Pancreas (tissue), 10 donors: ENCODE measurements at places on chromosomes 12 and 14.

GRCh38 chr12:27220055-27220987 lies 23.8 kb upstream of the STK38L start:
- no peak for DNase-seq

GRCh38 chr12:128111951-128112350 lies 155.0 kb upstream of the TMEM132C start:
- DNase-seq, result no peak

GRCh38 chr12:63064080-63064479 lies 86.9 kb downstream of the AVPR1A start:
- no peak for DNase-seq

- no peak for DNase-seq
These were observed 6.1 kb downstream of the METTL3 start for GRCh38 chr14:21505012-21505553.

DNA sequence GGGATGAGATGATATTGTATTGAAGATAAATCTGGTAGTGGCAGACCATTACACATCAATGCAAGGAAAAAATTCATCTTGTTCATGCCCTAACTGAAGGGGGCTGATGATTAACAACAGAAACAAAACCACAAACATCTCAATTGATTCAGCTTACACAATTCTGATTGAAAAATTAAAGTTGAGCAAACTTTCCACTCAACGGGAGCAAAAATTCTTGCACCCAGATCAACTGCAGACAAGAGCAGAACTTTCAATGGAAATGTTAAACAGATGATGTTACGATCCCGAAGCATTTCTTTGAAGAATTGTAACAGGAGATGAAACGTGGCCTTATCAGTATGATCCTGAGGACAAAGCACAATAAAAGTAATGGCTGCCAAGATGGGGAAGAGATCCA lies 172.4 kb upstream of the SOX5 start:
- DNase-seq, result no peak

DNA sequence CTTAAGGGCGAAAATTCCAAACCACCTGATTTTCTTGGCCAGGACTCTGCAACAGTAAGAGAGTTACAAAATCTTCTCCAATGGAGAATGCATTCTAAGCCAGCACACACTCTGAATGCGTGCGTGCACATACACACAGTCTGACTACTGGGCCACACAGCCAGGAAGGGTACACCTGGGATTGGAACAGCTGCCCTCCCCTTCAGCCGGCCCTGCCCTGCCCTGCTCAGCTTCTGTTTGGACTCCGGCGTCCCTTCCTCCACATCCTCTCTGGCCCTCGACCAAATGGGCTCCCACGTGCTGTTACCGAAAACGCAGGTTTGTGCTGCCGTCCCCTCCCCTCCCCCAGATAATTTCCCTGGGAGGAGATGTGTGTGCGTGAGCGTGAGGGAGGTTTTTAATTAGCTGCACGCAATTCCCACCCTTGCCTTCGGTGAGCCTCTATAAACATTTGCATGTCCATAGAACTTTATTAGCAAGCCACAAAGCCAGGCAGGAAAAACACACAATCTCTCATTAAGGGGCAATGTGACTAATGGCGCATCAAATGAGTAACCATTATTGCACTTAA lies 43.0 kb downstream of the CCNK start:
- DNase-seq, result no peak

DNA sequence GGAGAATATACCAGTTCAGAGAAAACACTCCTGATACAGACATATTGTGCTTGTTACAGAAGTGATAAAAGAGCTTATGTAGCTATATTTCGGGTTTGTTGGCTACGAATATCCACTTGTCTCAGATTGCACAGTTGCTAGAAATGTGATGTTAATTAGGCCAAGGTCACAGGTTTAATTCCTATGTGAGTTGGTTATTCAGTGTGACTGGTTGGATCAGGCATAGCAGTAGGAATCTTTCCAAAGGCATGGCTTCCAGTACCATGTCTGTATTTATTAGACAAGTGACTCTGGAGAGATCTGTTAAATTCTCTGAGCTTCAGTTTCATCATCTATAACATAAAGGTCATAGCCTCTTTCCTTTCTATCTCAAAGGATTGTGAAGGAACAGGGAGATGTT lies 152.7 kb upstream of the KITLG start:
- no peak for DNase-seq

DNA sequence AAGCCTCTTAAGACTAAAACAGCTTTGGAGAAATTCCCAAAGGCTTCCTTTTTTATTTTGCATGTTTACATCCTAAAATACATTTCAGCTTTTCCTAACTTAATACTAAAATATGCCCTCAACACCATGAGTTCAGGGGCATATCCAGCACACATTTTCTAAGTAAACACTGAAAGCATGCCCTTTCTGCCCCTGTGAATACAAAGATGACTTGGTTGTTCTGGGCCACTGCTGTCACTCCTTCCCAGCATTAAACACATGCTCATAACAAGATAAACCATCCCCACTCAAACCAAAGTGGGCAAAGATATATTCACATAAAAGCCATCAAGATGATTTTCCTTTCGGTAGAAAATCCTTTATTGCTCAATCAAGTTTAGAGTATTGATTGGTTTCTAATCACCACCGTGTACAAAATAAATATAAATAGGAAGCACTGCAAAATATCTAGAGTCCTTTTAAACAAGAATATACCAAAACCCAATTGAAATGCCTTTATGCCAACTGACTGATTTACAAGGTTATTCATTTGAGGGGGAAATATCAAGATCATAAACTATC lies 1.9 kb downstream of the CCNB1IP1 start:
- no peak for DNase-seq

DNA sequence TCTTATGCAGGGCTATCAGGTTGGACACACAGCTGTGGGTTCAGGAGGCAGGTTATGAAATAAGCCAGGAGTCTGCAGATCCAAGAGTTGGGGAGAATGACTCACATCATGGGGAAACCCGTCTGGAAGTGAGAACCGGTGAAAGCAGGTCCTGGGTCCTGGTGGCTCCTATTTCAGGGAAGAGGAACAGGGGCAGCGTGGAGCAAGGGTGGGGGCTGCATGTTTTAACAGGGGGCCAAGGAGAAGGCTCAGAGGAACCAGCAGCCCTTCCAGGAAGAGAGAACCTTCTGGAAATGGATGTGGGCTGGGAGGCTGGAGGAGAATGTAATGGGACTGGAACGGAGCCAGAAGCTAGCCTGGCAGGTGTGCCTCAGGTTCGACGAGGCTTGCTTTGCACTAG lies 7.8 kb upstream of the KRT74 start:
- no peak for DNase-seq

DNA sequence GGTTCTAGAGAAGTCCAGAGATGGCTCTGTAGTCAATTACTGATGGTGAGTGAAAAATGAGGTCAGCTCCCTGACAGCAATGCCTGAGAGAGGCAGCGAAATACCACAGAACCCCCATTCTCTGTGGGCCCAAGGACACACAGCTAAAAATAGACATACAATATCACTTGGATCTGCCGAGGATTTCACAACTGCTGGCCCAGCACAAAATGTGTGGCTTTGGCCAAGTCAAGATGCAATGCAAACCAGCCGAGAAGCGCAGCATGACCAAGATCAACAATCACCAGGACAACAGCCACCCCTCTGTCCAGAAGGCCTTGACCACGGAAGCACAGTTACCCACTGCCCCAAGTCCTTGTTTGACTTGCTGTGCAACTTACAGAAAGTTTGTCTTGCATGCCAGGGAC lies 52.2 kb downstream of the CKAP4 start:
- DNase-seq, result no peak

- no peak for DNase-seq
These were observed 23.5 kb upstream of the PLEKHG3 start for GRCh38 chr14:64680714-64681065.

DNA sequence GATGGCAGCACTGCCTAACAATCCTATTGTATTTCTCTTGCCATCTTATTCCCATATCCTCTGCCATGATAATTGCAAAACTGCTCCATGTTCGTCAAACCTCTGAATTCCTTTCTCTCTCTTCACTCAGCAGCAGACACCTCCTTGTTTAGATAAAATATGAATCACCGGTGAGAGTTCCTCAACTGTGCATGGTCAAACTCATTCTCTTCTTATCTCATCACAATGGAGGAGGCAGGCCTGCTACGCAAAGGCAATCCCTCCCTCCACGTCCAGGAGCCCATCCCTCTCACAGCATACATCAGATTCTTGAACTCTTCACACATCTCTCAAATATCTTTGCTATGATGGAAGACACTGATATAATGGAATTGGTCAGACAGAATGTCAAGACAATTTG lies 90.1 kb upstream of the DAAM1 start:
- DNase-seq, result no peak

DNA sequence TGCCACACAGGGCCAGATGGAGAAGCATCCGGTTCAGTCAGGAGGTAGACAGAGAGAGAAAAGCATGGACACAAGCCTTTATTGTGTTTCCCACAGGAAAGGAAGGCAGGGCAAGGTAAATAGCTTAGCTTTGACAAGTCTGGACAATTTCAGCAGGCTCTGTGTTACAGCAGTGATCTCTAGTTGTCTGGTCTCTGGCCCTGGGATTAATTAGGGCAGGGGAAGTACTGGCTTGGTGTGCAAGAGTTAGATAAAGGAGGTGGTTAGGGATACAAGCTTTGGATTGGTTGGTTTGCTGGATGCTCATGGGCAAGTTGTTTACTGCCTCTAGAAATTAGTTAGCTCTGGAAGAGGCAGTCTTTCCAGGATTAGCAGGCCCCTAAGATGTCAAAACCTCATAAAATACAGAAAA lies 15.1 kb upstream of the NGDN start:
- DNase-seq, result no peak
